ENCODE measurements at places on chromosomes 4 and X.

- peak; percentile 3 for DNase-seq
Measured at GRCh38 chr4:94758141-94758699, 465 bp downstream of the BMPR1B start.

DNA sequence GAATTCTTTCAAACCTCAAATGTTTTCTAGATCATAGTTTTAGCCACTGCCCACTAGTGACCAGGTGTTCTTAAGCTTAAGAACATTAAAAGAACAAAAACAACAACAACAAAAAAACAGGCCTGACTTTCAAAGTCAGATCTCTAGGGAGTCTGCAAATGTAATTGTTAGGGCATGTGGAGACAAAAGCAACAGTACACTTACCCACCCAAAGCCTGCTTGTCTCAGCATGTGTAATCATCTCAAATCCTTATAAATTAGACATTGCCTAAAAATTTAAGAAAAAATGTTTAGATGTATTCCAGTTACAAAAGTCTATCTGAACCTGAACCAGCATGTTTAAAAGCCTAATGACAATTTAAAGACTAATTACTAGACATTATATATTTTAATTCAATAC lies 79.9 kb downstream of the SLC7A11 start:
- no peak for DNase-seq

- no peak for DNase-seq
Measured at GRCh38 chrX:23726191-23726590, 16.9 kb downstream of the ACOT9 start.

DNA sequence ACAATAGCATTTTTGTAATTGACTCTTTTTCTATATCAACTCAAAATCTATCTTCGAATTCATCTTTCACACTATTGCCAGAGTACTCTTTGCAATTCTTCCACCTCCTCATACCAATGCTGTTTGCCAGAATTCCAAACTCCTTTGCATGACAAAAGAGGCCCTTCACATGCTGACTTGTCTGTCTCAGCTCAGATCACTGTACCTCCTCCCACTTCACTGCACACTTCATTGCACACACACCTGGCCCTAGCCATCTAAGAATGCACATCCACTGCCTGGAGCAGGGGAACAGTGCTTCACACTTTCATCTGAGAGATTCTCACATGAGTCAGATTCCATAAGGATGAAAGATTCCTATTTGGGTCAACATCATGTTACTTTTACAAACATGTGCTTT lies 56.5 kb downstream of the PRDM5 start:
- DNase-seq: no peak

DNA sequence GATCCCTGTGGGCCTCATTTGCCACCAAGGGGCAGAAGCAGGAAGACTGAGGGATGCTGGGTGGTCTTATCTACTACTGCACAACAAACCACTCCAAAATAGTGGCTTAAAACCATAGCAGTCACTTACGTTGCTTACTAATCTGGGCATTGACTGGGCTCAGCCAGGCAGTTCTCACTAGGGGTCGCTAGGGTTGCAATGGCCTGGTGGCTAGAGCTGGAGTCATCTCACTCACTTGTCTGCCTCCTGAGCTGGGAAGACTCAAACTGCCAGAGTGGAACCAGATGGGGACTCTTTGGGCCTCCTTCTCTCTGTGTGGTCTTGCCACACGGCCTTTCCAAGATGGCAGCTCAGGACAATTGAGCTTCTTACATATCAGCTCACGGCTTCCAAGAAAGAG lies 216.3 kb upstream of the BCOR start:
- no peak for DNase-seq

GRCh38 chr4:47213106-47213505 lies 181.7 kb downstream of the GABRB1 start:
- DNase-seq: no peak

GRCh38 chr4:40622913-40623312 lies 6.8 kb downstream of the RBM47 start:
- DNase-seq: no peak

Data from amniotic stem cell (primary cell).